Mesenchymal stem cell (in vitro differentiated cells and primary cell): ENCODE measurements at places on chromosomes 3 and 15.

DNA sequence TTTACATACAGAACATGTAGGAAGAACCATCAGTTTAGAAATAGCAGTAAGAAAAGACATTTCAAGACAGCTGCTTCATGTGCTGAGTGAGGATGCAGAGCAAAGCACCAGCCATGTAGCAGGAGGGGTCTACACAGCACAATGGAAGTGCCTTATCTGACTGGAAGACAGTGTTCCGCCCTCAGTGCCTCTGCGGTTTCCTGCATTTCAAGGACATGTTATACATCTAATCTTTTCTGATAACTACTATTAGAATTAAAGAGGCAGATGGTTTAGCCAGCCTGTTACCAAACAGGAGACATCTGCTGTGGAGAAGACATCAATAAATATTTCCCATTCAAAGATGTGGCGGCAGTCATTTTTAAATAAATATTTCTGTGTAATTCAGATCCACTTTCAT, 10.6 kb downstream of the LSG1 start:
- DNase-seq, result no peak

DNA sequence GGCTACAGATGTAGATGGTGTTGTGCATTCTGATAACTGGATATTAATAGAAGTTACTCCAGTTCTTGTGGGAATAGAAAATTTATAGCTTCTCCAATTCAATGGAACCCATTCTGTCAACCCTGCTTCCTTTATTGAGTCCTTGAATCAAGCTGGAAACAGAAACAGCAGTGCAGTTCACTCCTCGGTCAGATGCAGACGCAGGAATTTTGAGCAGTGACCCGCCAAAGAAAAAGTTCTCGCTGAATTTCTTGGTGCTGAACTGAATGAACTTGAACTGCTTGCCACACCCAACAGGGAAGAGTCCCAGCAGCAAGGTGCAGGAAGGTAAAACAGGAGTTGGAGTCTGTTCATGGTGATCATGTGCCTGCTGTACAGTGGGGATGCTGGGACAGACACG, 10.3 kb downstream of the HRH1 start:
- DNase-seq, result no peak

- no peak for DNase-seq
These were observed 225.2 kb downstream of the WDR72 start for GRCh38 chr15:53534105-53534839.

- peak; percentile 81 for DNase-seq
These were observed 40.5 kb downstream of the HES1 start for GRCh38 chr3:194176274-194176991.

DNA sequence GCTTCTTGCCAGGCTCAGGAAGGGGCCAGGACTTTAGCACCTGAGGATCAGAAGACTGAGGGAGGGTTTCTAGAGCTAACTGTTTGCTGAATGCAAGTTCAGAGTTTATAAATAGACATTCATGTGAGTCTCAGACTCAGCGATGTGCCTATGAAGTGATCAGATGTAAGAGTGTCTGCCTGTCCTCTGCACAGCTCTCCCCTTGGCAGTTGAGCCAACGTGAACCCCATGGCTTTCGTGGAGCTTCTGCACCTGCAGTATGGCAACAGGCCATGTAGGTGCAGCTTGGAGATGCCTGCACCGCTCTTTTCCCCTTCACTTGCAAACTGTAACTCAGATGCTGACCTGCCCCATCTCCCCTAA, 141.9 kb downstream of the CHDH start:
- no peak for DNase-seq

DNA sequence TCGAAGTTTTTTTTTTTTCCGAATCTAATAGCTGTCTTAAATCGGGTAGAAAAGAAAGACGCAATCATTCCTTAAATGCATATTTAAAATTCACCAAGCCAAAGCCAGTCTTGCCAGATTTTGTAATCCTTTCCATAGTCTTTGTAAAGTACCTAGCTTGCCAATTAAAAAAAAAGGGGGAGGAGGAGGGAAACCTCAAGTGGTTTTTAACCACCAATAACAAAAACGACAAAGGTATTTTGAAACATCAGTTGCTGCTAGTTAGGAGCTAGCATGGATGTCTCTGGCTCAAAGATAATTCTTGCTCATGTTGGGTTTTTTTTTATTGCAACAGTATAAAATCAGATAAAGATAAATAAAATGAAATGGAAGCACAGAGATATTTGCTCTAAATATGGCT, 187.9 kb downstream of the MECOM start:
- no peak for DNase-seq

GRCh38 chr3:65837604-65838003, 201.1 kb downstream of the MAGI1 start:
- no peak for DNase-seq

GRCh38 chr3:95705786-95706418, 1108.5 kb upstream of the EPHA6 start:
- DNase-seq, result peak; percentile 35

- DNase-seq, result no peak
These were observed 298.7 kb upstream of the ARRDC4 start for GRCh38 chr15:97661796-97662195.

- no peak for DNase-seq
These were observed 31.4 kb downstream of the CMTM6 start for GRCh38 chr3:32471246-32471645.

DNA sequence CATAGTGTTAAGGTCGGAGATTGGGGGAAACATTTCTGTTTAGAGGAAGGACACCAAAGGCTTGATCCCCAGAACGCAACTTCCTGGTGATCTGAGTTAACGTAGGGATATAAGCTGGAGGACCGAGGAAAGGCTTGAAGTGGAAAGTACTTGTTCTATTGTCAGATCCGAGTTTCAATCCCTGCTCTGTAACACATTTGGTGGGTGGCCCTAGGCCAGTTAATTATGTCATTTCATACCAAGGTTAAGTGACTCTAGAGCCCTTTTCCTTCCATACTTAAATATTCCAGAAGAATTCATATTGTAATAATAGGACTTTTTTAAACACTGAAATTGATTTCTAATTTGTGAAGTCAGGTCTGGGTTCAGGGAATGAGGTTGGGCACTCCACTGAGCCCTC, 80.9 kb downstream of the RPLP1 start:
- no peak for DNase-seq

- DNase-seq, result no peak
These were observed 691 bp downstream of the RHCG start for GRCh38 chr15:89495638-89496145.

DNA sequence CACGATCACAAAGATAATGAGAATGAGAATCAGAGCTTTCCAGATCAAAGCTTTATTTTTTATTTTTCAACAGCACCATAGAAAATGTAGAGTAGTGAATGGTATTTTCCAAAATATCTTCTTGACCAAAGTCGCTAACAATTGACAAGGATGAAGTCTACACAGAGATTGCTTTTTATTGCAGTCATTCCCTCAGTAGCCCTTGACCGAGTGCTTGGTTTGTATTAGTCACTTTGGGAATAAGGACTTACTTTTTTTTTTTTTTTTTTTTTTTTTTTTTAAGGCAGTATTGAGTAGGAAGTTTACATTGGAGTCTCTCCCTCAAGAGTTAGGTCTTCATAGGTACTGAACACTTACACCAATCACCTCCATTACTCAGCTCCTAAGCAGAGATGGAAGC, 39.8 kb downstream of the THRB start:
- DNase-seq, result peak; percentile 17

- no peak for DNase-seq
These were observed 83.3 kb upstream of the TSC22D2 start for GRCh38 chr3:150324788-150325187.

DNA sequence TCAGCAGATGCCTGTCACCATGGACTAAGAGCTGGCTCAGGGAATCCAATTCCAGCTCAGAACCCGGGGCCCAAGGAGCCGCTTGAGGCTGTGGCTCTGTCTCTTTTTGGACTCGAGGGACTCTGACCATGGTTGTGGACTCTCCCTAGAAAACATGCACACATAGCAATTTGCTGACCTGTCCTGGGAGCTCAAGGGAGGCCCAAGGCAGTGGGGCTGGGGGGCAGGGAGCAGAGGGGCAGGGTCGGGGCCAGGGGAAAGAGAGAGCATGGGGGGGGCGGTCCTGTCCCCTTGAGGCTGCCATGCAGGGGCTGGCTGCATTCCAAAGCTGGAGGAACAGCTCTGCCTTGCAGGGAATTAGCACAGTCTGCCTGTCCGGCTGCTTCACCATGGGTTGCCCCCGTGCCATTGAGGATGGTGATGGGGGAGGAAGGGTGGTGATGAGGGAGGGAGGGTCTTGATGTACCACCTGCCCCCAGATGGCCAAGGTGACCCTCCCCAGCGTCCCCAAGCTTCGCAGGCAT, 190.1 kb downstream of the GOLGA6L6 start:
- no peak for DNase-seq

DNA sequence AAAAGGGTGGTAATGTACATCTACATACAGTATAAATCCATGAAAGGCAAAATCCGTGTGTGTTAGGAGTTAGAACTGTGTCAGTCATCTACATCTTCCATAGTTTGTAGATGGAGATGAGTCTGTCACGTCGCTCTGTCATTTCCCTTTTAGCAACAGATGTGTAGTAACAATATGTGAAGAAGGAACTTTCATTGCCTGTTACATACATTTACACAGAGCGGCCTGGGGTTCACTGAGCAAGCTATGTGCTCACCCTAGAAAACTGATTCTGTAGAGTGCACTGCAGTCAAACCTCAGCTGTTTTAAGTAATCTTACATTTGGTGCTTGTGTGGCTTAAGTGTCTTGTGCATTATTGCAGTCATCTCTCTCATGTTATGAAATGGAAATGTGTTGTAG, 41.6 kb upstream of the AP3B2 start:
- peak; percentile 15 for DNase-seq

DNA sequence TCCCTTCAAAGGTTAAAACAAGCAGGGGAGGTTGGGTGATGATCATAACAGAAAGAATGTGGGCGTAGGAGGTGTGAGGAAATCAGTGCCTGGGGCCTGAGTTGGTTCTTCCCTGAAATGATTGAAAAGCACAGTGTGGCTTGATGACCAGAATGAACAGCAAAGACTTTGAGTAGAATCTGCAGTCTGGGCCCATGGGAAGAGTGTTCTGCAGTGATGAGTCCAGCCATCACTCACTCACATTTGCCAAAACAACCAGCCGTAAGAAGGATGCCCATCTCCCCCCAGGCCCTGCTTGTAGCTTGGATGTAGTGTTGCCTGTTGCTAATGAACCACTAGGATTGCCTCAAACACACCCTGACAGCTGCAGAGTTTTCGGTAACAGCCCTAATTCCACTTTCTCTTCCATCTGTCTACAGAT, 67.9 kb downstream of the VGLL3 start:
- DNase-seq, result peak; percentile 20

- DNase-seq, result peak; percentile 34
These were observed 182.2 kb downstream of the WDR76 start for GRCh38 chr15:44009038-44009437.

- no peak for DNase-seq
These were observed 388.6 kb upstream of the DPH6 start for GRCh38 chr15:35934383-35935049.

DNA sequence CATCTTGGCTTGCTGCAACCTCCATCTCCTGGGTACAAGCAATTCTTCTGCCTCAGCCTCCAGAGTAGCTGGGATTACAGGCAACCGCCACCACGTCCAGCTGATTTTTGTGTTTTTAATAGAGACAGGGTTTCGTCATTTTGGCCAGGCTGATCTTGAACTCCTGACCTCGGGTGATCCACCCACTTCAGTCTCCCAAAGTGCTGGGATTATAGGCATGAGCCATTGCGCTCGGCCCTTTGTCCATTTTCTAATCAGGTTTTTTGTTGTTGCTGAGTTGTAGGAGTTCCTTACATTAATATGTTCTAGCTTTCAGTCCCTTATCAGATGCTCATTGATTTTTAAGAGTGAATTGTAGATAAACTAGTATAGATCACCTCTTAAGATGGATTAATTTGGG, 20.3 kb downstream of the RAB5A start:
- DNase-seq, result no peak

DNA sequence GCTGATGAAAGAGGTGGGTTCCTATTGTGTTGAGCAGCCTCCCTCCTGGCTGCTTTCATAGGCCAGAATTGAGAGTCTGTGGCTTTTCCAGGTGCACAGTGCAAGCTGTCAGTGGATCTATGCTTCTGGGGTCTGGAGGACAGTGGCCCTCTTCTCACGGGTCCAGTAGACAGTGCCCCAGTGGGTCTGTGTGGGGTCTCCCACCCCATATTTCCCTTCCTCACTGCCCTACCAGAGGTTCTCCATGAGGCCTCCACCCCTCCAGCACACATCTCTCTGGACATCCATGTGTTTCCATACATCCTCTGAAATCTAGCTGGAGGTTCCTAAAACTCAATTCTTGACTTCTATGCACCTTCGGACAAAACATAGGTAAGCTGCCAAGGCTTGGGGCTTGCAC, 201.2 kb downstream of the FAM43A start:
- no peak for DNase-seq
